ENCODE measurements at places on chromosomes 5 and 9.
A peak's percentile ranks its signal among the peaks of the same experiment; 100 is the strongest.

DNA sequence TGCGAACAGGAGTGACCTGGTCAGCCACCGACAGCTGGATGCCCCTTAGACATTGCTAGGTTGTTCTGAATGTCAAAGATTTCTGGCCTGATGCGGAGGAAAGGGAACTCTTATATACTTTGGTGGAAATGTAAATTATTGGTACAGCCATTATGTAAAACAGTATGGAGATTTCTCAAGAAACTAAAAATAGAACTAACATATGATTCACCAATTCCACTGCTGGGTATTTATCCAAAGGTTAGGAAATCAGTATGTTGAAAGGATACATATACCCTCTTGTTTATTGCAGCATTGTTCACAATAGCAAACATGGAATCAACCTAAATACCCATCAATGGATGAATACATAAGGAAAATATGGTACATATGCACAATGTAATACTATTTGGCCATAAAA, 31.8 kb downstream of the DMRT3 start:
- no peak for DNase-seq

- no peak for DNase-seq
These were observed 6.6 kb downstream of the ISL1 start for GRCh38 chr5:51389577-51390463.

- no peak for DNase-seq
These were observed 9.4 kb downstream of the LCP2 start for GRCh38 chr5:170288151-170288550.

- no peak for DNase-seq
These were observed 34.5 kb downstream of the DDX46 start for GRCh38 chr5:134793111-134793510.

DNA sequence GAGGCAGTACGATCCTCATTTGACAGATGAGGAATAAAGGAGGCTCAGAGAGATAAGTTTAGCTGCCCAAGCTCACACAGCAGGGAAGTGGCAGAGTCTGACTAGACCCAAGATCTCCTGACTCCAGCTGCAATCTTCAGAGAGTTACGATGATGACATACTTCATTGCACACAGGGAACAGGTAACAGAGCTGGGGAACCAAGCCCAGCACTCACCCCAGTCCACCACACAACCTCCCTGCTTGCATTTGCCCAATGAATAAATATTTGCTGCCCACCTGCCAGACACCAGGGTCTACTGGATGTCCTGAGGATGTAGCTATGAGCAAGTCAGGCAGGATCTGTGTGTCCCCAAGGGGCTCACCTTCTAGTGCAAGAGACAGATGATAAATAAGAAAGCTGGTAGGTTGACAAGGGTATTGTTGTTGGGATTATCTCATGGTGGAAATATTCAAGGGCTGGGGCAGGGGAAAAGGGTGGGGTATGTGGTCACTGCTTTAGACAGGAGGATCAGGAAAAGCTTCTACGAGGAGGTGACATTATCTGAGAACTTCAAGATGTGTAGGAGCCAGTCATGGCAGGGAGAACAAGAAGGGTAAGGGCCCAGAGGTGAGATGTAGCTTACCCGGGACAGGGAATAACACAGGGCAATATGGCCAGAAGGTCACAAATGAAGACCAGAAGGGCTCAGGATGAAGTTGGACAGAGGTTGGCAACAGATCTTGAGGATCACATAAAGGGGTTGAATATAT, 28.6 kb upstream of the CPEB4 start:
- DNase-seq, result no peak

GRCh38 chr5:124504081-124504916, 242.1 kb downstream of the ZNF608 start:
- DNase-seq, result no peak

DNA sequence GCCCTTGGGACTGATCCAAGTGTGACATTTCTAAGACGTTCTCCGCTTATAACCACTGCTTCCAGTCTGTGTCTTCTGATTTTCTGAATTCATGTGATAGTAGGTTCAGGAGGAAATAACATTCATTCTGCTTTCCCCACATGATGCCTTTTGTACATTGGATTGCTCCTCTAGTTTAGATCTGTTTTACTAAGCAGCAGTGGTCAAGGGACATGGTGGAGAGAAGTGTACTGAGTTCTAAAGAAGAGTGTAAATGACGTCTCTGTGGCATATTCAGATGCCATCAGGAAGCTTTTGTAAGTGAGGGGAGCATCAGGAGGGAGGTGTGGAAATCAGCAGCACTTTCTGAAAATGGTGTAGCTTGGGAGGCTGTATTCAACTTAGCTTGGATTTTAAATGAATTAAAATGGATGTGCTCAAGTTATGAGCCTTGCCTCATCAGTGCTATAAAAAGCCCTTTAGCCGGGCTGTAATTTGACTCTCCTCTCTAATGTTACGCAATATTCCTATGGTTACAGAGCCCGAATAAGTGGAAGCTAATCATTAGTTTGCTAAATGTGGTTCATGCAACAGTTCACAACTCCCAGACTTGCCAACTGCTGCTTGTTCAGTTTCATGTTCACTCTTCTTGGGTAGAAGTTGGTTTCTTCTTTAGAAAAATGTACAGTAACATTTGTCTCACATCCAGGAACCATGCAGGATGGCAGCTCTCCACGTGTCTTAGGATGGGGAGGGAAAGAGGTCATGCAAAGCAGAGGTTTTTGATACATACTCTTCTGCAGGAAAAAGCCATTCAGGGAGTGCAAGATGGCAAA, 281.3 kb downstream of the ARHGAP26 start:
- DNase-seq, result peak; percentile 65

DNA sequence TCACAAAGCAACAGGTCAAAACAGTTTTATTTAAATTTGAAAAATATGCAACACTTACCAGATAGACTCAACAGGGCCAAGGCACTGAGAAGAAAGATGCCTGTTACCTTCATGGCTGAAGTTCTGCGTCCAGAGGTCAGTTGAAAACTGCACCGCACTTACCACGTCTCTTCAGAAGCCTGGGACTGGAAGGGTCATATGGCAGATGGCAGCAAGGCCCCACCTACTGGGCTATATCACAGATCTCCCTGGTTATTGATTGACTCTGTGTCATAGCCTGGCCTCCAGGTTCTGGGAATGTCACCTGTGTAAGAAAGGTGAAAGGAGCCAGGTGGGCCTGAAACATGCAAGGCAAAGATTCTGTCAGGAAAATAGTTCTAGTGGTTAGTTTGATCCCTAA, at the start of gene SPINK1:
SPINK1 (minus strand) TSS at position 207 of the 400 bp plus-strand sequence; CDS start at position 113, 94 bp downstream.
- DNase-seq, result peak; percentile 71

DNA sequence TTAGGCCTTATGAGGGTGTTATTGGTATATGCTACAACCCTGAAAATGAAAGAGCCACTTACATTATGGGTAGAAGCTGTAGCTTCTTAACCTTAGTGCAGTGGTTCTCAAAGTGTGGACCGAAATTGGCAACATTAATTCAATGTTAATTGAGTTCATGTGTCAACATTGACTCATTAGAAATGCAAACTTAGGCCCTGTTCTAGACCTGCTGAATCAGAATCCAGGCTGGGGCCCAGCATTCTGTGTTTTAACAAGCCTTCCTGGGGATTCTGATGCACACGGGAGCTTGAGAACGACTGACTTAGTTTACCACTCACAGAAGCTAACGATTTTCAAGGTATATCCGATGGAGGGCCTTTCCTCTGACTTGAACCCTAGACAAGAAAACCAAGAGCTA, 7.3 kb downstream of the VLDLR start:
- DNase-seq, result no peak

DNA sequence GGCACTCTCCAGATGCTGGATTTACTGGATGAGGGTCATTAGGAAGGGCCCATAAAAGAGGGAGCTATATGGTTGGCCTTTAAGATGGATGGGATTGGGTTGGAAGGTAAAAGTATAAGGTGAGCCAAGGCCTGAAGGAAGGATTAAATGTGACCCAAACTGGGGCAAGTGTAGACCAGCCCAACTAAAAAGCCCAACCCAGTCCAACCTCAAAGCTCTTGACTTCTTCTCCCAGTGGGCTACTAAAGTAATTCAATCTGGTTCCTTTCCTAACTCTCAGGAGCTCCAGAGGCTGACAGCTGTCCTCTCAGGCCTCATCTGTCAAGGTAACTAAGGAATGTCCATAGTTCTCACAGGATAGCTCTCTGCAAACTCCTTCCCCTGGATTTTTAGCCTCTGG, 122.2 kb upstream of the EFNA5 start:
- no peak for DNase-seq

- peak; percentile 48 for DNase-seq
These were observed 74.7 kb upstream of the ANKRD55 start for GRCh38 chr5:56307714-56308333.

GRCh38 chr5:44871401-44871800, 62.7 kb downstream of the MRPS30 start:
- DNase-seq, result no peak
